Central memory CD8-positive, alpha-beta T cell (primary cell): ENCODE measurements at places on chromosomes 5 and 9.
A peak's percentile ranks its signal among the peaks of the same experiment; 100 is the strongest.

- peak; percentile 62 for DNase-seq
These were observed at the start of gene ENC1 for GRCh38 chr5:74640450-74640953. TSS of gene ENC1 (minus strand) at chr5:74640728. CDS start at chr5:74636485, 4,243 bp downstream.

- no peak for DNase-seq
These were observed 363.9 kb downstream of the AGTPBP1 start for GRCh38 chr9:85377731-85378289.

DNA sequence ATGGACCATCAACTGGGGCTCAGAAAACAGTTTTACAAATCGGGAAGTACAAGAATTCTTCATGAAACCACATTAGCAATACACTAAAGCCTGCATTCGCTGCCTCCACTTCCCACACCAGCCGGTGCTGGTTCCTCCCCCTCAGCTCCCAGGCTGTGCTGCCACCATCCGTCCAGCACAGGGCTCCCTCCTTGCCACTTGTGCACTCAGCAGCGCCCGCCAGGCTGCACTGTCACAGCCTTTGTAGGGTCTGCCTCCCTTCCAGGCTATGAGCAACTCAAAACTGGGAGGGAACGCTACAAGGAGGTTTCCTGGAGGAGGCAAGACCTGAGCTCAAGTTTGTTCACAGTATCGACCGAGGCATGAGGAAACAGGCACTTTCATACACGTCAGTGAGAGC, 7.7 kb downstream of the MAPK9 start:
- no peak for DNase-seq

- DNase-seq, result no peak
These were observed 253.1 kb downstream of the PDE4D start for GRCh38 chr5:59640411-59640810.
